ENCODE measurements at places on chromosomes 12 and 14.

DNA sequence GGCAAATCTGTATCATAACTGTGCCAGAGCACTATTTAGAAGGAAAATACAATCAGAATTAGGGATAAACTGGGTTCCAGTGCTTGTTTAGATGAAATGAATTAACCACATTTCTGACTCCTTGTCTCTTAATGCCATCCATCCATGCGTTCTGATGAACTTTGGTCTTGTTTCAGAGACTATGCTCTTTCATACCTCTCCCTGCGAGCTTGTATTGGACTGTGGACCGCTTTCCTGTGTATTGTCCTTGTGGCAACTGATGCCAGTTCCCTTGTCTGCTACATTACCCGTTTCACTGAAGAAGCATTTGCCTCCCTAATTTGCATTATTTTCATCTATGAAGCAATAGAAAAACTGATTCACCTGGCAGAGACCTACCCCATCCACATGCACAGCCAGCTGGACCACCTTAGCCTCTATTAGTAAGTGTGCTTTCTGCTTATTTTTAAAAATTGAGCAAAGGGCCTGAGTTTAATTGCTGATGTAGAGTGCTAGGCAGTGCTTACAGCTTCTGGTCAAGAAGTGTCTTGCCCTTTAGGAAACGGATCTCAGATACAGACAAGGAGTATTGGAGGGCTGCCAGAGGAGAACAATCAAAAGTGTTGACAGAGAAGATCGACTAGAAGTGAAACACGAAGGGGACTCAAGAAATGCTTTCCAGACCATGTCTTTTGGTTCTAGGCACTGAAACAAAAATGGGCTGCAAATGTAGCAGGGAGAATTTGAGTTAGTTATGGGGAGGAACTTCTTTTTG is 46.7 kb downstream of the SLC4A8 start:
- H3K4me1 ChIP-seq = no peaks in the 10 kb centered on the region
- DNase-seq = no peak
- H3K4me3 ChIP-seq = no peak overlapping the region
- H3K27ac ChIP-seq = no peak overlapping the region
- H3K36me3 ChIP-seq = no peaks in the 10 kb centered on the region

DNA sequence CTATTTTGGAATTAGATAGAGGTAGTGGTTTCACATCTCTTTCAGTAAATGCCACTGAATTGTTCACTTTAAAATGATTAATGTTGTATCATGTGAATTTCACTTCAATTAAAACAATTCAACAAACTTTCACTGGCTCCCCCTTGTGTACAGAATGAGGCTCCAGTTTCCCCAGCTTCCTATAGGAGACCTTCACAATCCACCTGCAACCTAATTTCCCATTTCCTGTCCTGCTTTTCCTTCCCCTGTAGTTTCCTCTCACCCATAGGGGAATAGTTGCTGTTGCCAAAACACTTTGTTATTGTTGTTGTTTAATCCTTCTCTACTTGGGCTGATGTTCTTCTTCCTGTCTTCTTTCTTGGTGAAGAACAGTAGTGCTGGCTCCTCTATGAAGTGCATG is 59.8 kb downstream of the NPAS3 start:
- H3K4me1 ChIP-seq = no peaks in the 10 kb centered on the region
- no peaks in the 10 kb centered on the region for H3K27me3 ChIP-seq
- no peak overlapping the region for H3K27ac ChIP-seq
- no peaks in the 10 kb centered on the region for H3K36me3 ChIP-seq
- no peak for DNase-seq

DNA sequence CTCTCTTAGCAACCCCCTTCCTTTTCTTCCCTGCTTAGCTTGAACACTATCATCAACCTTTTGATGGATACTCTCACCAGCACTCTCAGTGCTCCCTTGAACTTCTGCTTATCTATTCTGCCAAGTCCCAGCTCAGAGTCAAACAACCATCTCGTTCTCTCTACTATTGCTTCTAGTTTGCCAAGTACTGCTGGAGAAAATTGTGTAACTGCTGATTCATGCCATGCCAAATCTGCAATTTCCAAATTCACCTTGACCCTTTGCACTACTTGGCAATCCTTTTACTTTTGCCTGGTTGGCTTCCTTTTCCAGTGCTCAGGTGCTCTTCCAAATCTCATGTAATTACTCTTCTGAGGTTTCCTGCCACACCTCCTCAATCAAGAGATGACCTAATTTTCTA is 2.8 kb upstream of the CCDC196 start:
- no peak overlapping the region for H3K4me3 ChIP-seq
- H3K36me3 ChIP-seq = no peaks in the 10 kb centered on the region

GRCh38 chr14:20623798-20624197 is 17.7 kb downstream of the OR6S1 start:
- peaks cover 49% of the 10 kb centered on the region for H3K27me3 ChIP-seq
- H3K4me3 ChIP-seq = peak overlapping the region; percentile 82
- DNase-seq = peak; percentile 34
- H3K27ac ChIP-seq = no peak overlapping the region
- H3K4me1 ChIP-seq = peaks cover 60% of the 10 kb centered on the region
